ENCODE measurements at places on chromosomes 5 and 9.

- no peak for DNase-seq
Observed at GRCh38 chr9:100105861-100106260, 6.8 kb downstream of the INVS start.

DNA sequence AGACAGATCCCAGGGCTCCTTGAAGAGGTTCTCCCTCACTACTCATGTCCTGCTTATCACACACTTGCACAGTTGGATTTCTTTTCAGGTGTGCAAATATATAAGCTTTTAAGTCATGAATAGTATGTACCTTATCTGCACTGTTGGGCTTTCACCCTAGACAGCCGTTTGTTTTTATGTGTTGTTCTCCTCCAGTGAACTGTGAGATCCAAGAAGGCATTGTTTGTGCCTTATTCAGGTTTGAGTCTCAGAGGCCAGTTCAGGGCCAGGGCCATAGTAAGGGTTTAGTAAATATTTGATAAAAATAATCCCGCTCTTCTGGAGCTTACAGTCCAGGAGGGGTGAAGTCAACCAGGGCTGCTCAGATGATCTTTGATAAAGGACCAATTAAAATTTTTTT is 480.0 kb downstream of the TMEM38B start:
- DNase-seq, result no peak

- no peak for DNase-seq
Observed at GRCh38 chr5:142609142-142609541, 76.7 kb downstream of the FGF1 start.

DNA sequence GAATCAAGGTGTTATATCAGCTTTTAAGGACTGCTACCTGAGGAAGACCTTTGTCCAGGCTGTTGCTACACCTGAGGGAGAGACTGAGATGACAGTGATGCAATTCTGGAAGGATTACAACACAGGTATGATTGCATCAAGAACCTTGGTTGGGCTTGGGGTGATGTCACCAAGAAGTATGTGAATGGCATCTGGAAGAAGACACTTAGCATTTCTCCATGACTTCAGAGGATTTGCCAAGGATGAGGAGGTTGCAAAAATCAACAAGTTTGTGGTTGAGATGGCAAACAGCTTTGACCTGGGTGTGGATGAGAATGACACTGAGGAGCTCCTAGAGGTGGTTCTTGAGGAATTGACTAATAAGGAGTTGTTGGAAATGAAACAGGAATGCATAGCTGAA is 67.9 kb upstream of the PANK3 start:
- DNase-seq, result no peak

GRCh38 chr5:53128481-53128880 is 18.9 kb upstream of the MOCS2 start:
- DNase-seq, result no peak

GRCh38 chr5:45402804-45403455 is 293.2 kb downstream of the HCN1 start:
- DNase-seq, result no peak

DNA sequence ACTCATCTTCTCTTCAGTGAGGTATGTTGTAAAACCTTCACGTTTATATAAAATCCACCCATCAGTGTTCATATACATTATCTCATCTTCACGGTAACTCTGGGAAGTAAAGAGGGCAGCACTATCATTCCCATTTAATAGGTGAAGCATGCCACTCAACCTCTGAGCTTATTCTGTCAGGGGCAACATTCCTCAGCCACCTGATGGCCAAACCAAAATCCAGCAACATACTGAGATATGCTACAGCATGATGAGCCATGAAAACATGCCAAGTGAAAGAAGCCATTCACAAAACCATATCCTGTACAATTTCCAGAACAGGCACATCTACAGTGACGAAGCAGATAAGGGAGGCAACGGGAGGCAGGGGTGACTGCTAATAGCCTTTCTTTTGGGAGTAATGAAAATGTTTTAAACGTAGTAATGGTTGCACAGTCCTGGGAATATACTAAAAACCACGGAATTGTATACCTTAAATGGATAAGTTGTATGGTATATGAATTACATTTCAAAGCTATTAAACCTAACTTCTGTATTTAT is 167.4 kb downstream of the TSSK1B start:
- DNase-seq, result no peak

DNA sequence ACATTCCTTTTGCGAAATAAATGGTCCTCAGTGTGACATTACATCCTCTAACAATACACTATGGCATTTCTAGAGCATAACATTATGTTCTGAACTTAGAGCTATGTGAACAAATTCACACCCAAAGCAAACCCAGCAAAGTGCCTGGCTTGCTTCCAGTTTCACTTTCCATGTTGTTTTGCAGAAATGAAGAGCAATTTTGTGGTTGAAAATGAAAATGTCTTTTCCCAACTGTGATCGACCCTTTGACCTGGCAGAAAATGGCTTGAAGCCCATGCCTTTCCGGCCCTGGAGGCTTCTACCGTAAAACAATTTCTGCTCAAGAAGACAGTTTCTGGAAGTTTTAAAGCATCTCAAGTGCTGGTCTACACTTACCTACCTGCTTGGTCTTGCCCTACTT is 344.7 kb upstream of the RGMB start:
- peak; percentile 65 for DNase-seq

GRCh38 chr5:82332886-82333615 is 54.9 kb upstream of the RPS23 start:
- no peak for DNase-seq

GRCh38 chr5:80804332-80804731 is 149.5 kb upstream of the DHFR start:
- DNase-seq, result no peak

- no peak for DNase-seq
Observed at GRCh38 chr5:61869333-61869732, 436.7 kb upstream of the KIF2A start.

DNA sequence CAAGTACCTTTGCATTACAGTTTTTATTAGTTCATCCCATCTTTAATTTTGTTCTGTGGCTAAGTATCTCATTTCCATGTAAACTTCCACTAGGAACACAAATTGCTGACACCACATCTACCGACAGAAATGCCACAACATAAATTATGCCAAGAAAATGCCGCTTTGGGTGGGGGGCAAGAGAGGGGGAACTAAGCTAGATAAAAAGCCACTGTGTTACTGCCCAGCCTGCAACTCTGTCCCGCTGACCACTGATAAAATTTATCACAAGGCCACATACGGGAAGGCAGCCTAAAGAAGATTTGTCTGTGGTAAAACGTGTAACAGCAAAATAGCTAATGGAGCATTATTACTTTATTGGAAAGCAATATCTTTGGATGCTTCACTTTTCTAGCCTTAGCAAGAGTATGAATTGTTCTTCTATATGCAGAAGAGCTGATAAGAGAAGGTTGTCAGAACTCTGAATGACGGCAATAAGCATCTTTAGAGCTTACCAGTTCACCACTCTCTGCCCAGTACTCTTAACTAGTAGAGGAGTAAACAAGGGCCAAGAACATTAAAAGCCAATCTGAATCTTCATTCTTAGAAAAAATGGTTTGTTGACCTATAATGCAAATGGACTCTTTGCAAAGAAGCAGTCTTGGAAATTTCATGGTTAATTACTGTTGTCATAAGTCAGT is 172.2 kb upstream of the MEF2C start:
- DNase-seq, result no peak

DNA sequence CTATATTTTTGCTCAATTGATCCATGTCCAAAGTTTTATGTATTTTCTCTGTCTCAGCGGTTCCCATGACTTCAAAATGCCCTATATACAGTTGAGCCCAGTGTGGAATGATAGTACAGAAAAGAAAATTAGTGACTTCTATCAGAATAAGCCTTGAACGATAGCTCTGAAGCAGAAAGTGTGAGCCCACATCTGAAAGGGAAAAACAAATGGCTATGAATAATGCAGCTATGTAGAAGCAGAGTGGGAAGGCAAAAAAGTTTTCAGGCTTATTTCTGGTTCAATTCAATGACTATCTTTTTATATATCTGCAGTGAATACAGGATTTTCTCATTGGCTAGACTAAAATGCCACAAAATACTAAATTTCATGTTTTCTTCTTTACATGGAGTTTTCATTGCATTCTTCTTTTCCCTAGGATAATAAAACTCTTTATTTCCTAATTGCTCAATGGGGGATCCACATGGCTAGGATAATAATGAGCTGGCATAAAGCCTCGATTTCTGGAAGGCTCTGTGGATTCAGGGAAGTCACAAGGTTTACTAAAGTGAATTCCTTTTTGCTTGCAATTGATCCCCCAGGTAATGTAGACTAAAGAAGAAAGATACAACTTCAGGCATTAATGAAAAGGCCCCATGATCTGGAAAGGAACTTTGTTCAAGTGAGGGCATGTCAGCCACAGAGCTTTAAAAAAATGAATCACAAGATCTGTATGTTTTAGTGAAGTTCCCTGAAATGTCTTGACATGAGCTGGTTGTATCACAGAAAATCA is 377.0 kb upstream of the RIOK2 start:
- DNase-seq, result no peak

DNA sequence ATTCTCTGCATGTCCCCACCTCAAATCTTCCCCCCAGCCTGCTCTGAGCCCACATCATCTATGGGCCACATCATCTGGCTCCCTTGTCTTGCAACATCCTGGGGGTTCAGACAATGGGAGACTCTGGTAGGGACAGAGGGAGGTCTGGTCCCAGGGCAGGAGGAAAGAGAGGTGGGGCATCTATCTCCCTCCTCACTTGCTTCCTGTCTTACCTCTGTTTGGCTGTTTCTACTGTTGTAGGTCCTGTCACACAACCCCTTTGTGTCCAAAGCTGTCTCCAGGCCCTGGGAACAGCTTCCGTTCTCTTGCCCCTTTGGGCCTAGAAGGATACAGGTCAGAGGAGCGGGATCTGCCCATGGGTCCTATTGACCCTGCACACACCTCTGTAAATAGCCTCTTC is 227.2 kb downstream of the NSG2 start:
- no peak for DNase-seq

DNA sequence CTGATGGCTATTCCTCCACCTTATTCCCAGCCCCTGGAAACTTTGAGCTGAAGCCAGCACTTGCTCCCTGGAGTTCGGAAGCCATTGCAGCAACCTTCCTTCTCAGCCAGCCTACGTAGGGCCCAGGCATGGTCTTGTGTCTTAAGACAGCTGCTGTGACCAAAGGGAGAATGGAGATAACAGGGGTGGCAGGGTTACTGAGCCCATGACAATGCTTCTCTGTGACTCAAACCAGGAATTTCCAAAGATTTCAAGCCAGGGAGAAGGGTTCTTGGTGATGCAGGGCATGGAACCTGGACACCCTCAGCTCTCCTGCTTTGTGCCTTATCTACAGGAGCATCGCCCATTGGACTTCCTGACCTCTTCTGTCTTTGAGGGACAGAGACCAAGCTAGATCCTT is 12.2 kb downstream of the SLC31A2 start:
- DNase-seq, result no peak

GRCh38 chr5:77449981-77450380 is 42.1 kb downstream of the WDR41 start:
- no peak for DNase-seq

GRCh38 chr5:126575644-126576043 is 19.4 kb downstream of the ALDH7A1 start:
- peak; percentile 10 for DNase-seq

GRCh38 chr5:177302354-177303110 is 987 bp downstream of the RAB24 start:
- DNase-seq, result no peak

- peak; percentile 69 for DNase-seq
Observed at GRCh38 chr5:472076-472655, 29.2 kb downstream of the EXOC3 start.

DNA sequence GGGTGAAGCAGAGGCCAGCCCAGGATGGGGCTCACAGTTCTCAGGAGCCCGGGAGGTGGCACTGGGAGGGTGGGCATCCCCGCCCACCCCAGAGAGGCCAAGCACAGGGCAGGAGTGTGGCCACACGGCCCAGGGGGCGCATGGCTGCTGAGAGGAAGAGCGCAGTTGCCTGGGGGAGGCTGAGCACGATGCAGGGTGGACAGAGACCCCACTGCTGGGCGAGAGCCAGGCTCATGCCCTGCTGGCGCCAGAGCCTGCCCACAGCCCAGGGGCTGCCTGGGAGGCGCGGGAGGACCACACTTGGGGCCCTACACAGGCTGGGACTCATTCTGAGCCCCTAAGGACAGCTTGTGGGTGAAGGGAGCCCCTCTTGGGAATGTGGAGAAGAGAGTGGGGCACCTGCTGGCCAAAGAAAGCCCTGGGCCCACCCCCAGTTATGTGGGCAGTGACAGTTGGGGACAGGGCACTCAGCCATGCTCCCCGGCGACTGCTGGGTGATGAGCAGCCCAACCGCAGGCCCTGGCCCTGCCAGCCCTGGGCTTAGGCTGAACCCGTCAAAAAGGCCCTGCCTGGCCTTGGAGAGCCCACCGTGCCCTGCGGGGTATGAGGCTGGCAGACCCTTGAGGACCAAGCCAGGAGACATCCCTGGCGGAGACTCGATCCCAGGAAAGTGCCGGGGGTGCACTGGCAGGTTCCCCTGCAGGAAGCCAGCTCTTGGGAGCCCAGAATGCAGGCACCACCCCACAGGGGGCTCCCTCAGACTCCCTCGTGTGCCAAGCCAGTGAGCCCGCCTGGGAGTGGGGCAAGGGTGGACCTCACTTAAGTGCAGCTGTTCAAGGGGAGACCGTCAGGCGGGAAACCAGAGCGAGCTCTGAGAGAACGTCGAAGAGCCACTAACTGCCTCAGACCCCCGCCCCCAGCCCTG is 21.6 kb upstream of the CAMSAP1 start:
- no peak for DNase-seq

DNA sequence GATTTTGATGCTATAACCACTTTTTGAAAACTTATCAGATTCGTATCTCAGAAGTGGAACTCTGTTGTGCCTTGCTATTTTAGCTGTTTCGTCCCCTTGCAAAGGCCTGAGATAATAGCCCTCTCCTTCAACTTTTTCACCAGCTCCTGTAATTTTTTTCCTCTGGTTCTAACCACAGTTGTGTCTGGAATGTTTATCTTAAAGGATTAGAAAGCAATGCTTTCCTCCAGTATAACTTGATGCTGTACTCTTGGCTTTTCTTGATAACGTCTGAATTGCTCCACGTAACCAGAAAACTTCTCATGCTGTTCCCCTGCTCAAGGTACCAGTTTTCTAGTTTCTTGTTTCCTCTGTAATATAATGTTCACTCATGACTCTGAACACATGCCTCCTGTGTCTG is 209.4 kb downstream of the DTWD2 start:
- no peak for DNase-seq

GRCh38 chr5:9716838-9717281 is 86.7 kb upstream of the TAS2R1 start:
- no peak for DNase-seq

DNA sequence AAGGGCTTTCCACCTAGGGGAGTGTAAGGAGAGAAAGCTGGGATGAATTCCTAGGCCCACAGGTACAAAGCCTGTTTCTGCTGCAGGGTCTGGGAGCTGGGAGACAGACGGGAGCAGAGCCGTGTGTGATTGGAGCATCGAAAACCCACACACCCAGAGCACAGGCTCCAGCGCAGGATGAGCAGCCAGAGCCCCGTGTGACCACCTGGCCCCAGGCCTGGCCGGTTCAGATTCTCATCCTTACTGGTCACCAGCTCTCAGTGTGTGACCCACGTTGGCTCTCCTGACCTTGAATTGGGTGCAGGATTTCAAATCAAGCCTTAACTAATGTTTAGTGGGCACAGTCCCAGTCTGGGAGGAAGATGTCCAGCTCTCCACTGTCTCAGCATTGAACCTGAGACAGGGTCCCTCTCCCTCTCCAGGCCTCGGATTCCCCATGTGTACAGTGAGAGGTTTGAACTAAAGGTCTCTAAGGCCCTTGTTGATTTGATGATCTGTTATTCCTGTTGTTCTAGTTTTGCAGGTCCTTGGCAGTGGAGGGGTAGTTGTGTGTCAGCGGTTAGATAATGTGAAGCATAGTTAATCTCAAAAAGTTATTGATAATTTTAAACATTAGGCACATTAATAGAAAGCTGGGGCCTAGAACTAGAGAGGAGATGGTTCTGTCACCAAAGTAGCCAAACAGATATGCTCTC is 50.1 kb downstream of the PPARGC1B start:
- no peak for DNase-seq

GRCh38 chr9:11103525-11103924 is 490.7 kb upstream of the PTPRD start:
- DNase-seq, result no peak
